ENCODE measurements at places on chromosomes 5 and 9.
A peak's percentile ranks its signal among the peaks of the same experiment; 100 is the strongest.

- no peak for DNase-seq
Observed at GRCh38 chr5:58708456-58708855, 125.6 kb downstream of the RAB3C start.

DNA sequence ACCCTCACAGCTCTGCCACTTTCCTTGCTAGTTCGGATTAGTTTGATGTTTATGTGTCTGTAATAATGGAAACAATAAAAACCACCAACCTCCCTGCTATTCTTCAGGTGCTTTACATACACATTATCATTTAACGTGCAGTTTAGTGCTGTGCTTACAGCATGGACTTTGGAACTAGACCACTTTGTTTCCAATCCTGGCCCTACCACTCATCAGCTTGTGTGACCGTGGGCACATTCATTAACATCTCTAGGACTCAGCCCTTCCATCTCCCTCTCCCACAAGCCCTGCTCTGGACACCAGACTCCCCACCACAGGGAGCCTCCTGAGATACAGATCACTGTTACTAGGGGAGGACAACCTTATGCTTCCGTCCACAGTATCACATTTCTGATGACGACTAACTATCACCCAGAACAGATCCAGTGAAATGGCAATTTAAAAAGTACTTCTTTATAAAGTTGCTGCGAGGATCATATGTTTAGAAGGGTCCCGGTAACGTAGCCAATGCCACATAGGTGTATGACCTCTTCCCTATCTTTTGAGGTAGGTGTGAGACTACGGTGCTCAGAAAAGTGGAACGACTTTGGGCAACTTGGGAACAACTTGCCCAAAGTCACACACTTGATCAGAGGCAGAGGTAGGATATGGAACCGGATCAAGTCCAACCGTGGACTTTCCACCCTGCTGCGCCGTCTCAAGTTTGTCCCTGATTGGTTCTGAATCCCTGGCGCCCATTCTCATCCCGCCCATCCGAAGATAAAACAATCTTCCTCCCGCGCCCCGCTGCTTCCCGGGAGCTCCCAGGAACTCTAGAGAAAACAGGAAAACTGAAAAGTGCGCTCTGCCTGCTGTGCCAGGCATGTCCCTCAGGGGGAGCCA is 132.4 kb upstream of the NIPBL start:
- DNase-seq: no peak

GRCh38 chr9:127589955-127590370 is 22.1 kb upstream of the STXBP1 start:
- DNase-seq: peak; percentile 40

DNA sequence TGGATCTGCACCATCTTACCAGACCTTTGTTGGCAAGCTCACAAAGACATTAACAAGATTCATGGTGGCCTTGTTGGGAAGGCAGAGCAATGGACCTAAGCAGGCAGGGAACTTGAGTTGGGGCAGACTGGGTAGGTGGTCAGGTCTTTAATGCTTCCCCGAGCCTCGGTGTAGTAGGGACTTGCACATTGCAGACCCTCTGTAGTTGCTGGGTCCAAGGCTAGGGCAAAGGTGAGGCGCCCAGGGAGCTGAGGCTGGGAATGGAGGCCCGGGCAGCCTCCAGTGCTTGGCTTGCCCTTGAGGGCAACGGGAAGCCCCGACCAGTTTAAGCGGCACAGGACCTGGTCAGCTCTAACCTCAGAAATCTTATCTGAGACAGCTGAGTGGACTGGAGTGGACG is 24.1 kb downstream of the NKX2-5 start:
- no peak for DNase-seq

DNA sequence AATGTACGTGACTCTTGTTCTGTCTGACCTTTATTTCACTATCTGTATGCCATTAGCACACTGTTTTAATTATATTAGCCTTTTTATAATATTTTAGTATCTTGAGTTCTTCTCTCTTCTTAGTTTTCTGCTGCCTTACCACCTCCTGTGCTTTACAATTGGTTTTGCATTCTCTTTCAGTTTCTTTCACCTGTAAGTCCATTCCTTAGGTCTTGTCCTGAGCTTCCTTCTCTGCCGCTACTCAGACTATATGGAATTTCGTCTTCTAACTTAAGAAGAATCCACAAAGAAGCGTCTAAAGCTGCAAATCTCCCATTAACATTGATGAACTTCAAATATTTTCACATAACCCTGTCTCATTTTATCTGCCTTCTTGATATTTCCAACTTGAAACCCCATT is 642.9 kb downstream of the MAT2B start:
- no peak for DNase-seq

GRCh38 chr9:109239240-109239639 is 72.2 kb upstream of the FRRS1L start:
- no peak for DNase-seq

GRCh38 chr5:10324518-10325370 is 17.0 kb upstream of the CMBL start:
- no peak for DNase-seq

DNA sequence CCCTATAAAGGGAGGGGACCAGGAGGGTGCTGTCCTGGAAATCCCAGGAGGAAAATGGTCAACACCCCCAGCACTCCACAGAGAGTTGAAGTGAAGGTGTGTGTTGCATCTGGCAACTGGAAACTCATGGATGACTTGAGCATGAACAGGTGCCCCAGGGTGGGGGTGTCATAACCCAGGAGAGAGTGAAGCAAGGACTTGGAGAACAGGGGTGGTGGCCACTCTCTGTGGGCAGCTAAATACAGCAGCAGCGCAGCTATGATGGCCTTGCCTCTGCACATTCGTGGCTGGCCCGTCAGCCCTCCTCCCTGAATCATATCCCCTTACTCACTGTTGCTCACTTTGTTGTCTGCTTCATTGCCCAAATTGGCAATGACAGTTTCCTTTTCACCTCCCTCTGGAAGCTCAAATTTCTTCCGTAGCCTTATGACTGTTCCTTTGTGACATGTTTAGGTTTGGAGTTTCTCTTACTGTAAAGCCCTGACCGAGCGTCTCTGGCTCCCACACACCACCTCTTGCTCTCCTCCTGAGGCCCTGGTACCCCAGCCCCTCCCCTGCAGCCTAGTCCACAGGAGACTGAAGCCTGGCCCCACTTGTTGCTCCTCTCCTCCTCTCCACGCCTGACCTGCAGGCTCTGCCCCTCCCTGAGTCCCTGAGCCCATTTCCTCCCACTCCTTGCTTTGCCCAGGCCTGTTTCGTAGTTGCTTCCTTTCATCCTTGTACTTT is 185.8 kb downstream of the CD180 start:
- DNase-seq: peak; percentile 40

- DNase-seq: no peak
Observed at GRCh38 chr5:60685700-60686099, 14.3 kb downstream of the DEPDC1B start.

DNA sequence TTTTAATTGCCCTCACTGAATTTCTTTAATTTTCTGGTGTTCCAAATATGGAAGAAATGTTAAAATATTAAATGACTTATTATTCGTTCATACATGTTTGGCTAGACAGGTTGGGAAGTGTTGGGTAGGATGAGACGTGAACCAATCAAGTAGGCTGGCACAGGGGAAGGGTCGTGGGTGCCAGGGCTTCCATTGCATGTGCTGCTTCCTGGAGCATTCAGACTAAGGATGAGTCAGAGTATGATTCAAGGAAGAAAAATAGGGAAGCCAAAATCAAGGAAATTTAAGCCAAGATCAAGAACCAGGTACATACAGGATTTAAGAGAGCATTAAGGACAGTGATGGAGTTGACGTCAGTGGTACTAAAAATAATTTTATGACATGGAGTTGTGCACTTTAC is 2068.0 kb downstream of the MAT2B start:
- no peak for DNase-seq

DNA sequence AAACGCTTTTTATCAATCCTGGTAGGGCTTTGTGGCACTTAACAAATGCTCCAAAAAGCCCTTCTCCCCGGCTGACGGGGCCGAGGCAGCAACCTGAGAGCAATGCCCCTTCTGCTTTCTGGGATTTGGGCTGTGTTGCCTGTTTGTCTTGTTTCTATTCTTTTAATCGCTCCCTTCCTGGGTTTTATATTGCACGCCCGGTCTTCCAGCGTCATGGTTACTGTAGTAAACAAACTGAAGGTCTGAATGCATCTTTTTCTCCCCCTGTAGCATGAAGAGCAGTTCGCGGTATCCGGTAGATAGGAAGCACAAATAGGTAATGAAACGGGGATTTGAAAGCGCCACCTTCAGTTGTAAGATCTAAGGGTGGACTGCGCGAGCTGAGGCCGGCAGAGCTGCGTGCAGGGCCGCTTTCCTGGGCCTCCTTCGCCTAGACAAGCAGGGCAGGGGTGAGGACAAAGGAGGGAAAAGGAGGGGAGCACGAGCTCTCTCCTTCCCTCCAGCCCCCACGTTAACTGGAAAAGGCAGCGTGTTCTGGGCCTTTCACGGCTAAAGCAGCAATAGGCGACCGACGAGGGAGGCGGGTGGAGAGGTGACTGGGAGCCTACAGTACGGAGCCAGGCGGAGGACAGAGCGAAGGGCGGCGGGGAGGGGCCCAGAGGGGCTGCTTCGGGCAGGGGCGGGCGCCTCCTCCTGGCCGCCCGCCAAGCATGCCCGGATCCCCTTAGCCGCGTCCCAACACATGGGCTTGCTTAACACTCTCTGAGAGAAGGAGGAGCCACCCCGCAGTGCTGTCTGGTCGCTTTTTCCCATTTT is 49.3 kb upstream of the ZNF366 start:
- peak; percentile 26 for DNase-seq

DNA sequence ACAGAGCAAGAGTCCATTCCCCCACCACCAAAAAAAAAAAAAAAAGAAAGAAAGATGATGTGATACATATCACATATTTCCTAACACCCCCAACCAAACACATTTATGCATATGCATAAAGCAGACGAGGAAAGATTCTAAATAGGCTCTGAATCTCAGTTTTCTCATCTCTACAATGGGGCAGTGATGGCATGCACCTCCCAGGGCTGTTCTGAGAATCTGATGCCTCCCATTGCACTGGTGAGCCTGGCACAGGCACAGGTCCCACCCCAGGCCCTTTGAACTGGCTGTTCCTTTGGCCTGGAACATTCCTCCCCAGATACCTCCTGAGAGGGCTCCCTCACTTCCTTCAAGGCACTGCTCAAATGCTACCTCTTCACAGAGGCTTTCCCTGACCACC is 116.5 kb downstream of the C9orf50 start:
- no peak for DNase-seq

- DNase-seq: no peak
Observed at GRCh38 chr5:2848619-2849018, 97.1 kb upstream of the IRX2 start.

DNA sequence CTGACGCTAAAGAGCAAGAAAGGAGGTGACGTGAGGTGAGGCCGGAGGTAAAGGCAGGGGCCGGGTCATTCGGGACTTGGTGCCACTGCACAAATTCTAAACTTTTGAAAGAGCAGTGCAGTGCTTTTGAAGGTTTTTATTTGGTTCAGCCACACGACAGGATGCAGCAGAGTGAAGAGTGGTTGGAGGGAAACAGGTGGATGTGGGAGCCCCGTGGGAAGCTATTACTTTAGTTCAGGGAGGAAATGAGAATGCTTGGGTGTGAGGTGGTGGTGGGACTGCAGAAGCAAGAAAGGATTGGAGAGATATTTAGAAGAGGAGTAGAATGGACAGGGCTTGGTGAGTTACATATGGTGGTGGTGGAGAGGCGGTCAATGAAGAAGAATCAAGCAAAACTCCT is 64.7 kb upstream of the ITGA2 start:
- DNase-seq: no peak

GRCh38 chr5:133108481-133108921 is 56.7 kb downstream of the HSPA4 start:
- no peak for DNase-seq

GRCh38 chr5:95365302-95366095 is 25.7 kb upstream of the FAM81B start:
- no peak for DNase-seq

All from stimulated activated CD4-positive, alpha-beta T cell treated with anti-CD3 and anti-CD28 coated beads, Interleukin-2, amount 100 ng/mL, for 24 hours (primary cell).